ENCODE measurements at places on chromosomes 3 and 15.

DNA sequence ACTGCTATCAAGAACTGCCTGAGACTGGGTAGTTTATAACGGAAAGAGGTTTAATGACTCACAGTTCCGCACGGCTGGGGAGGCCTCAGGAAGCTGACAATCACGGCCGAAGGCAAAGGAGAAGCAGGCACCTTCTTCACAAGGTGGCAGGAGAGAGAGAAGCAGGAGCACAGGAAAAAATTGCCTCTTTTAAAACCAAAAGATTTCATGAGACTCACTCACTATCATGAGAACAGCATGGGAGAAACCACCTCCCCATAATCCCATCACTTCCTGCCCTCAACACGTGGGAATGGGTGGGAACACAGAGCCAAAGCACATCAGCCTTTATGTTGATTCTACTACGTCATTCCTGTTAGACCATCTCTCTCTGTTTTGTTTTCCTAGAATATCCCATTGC, 650.9 kb upstream of the SEMA6D start:
- DNase-seq, result no peak

- DNase-seq, result no peak
These were observed 328.9 kb upstream of the RBMS3 start for GRCh38 chr3:28951772-28952556.

- DNase-seq, result no peak
These were observed 36.7 kb downstream of the SHQ1 start for GRCh38 chr3:72811571-72811970.

DNA sequence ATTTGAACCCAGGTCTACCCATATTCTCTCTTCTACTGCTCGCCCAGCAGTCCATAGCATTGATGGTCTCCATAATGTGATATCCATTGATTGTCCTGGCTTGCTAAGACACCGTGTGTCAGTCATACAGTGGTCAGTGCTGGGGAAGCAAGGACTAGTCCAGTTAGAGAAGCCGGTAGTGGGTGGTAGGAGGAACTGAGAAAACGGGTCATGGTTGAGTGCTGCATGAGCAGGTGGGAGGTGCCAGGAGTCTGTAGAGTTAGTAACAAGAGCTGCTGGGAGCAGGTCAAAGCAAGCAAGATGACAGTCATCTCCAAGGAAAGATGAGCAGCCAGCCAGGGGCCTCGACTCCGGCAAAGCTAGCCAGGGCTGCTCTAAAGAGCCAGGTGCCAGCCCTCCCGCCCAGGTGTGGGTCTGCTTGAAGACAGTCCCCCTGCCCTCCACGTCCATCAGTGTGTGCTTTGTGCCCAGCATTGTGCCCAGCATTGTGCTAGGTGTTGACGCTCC, 29.5 kb upstream of the USP3 start:
- DNase-seq, result peak; percentile 23

GRCh38 chr3:142958707-142959106, 4.8 kb downstream of the PAQR9 start:
- no peak for DNase-seq
